ENCODE measurements at places on chromosomes 16 and 17.

DNA sequence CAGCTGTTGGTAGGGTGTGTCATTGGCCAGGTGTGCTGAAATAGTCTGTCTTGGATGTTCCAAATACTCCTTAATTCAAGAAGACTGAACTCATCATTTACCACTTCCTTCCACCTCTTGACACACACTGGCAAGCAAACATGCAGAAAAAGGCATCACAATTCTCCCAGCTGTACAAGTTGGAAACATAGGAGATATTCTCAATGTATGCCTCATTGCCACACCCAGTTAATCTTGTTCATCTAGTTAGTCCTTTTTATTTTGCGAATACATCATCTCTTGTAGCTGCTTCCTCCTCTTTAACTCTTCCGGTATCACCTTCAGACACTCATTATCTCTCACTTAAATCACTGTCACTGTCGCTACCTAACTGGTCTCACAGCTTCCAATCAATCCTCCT, 75.1 kb upstream of the GOT2 start:
- no peak for DNase-seq

GRCh38 chr17:76154936-76155845, 14.1 kb upstream of the FOXJ1 start:
- DNase-seq: no peak

GRCh38 chr17:67121316-67121891, 77.0 kb downstream of the CACNG1 start:
- no peak for DNase-seq

DNA sequence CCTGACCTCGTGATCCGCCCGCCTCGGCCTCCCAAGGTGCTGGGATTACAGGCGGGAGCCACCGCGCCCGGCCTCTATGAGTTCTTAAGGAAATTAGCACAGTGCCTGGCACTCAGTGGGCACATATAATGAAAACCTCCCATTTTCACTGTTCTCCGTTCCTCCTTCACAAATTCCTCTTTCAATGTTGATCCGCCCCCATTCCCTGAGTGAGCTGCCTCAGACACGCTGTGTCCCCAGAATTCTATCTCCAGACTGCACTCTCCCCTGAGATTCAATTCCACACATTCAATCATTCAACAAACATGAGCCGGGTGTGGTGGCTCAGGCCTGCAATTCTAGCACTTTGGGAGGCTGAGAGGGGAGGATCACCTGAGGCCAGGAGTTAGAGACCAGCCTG, 7.0 kb downstream of the P2RX1 start:
- no peak for DNase-seq

DNA sequence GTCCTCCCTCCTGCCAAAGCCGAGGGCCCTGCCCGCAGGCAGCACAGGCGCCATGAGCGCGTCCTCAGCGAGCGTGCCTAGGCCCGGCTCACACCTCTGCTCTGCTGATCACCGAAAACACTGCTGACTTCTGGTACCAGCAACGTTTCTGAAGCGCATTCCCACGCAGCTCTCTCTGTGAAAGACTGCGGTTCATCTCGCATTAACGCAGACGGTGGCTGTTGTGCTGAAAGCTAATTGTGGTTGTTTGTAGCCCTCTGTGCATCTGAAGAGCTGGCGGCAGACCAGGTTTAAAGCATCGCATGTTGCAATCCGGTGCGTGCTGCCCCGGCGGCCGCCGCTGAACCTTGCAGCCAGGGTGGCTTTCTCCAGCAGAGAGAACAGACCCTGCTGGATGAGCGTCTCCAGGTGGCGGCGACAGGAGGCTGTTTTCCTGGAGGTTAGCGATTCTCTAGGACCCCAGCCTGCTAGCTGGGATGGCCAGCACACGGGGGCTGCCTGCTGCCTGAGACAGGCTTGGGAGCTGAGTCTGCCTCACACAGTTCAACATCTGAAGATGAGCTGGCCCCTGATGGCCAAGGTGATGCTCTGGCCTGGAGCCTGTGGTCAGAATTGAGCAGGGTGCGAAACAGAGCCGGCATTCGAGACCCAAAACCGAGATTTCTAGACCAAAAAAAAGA, 49.8 kb upstream of the CHMP6 start:
- DNase-seq: no peak

- DNase-seq: peak; percentile 77
Measured at GRCh38 chr17:41547921-41548843, 20.1 kb upstream of the KRT19 start.

DNA sequence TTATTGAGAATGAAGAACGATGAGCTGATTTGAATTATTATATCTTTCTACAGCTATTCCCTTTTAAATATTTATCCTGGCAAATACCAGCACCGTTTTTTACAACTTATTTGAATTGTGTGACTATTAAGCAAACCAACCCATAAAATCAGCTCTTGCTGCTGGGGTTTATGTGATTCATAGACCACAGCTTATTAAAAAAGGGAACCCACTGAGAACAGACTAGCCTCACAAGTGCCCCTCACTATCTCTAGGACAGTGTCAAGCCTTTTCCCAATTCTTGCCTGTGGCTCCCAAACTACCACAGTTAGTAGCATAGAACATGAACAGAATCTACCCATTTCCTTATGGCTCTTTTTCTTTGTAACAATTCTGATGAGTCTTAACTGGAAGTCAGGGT, 6.1 kb upstream of the LIG3 start:
- no peak for DNase-seq

- peak; percentile 60 for DNase-seq
Measured at GRCh38 chr17:64608571-64608981, 53.5 kb downstream of the SMURF2 start.

- DNase-seq: no peak
Measured at GRCh38 chr16:19808061-19808641, 76.5 kb downstream of the GPRC5B start.

GRCh38 chr16:876523-877241, 76.1 kb upstream of the GNG13 start:
- no peak for DNase-seq
